ENCODE measurements at places on chromosomes 6 and 20.

DNA sequence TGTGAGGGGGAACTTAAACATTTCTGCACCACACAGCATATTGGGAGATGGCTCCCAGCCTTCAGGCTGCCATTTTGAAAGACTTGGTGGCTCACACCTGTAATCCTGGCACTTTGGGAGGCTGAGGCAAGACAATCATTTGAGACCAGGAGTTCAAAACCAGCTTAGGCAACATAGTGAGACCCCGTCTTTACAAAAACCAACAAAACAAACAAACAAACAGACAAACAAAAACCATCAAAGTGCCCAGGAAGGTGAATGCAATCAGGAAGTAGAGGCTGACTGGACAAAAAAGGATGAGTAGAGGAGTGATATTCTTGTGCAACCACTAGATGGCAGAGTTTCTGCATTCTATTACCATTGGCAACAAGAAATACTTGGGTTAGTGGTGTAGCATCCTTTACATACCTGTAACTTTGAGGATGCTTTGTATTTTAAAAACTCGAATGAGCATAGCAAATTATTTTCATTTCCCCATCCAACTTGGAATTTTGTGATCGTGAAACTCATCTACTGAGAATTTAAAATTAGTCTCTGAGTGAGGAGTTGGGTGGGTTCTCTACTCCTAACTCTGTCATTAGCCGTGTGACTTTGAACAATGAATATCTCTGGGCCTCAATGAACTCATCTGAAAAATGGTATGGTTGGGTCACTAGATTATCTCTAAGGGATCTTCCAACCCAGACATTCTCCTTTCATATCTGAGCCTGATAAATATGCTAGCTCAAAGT lies 84.4 kb downstream of the CRYBG1 start:
- DNase-seq: peak; percentile 15

GRCh38 chr6:47047479-47048407 lies 5.6 kb upstream of the ADGRF1 start:
- peak; percentile 6 for DNase-seq

DNA sequence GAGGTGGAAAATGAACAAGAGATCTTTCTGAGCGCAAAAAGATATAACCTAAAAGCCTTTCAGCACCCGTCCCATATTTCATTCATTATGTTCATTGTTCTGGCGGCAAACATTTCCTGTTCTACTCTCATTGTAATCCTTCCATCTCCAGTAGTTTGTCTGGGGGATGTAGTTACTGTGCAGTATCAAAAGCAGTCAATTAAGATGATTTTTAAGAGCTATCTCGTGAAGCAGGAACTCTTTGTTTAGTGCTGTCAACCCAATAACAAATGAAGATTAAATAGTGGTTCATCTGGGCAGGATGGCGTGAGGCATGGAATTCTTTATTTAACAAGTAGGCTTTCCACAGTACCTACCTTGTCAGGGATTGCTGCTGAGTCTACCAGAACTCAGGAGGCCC lies 876.7 kb downstream of the HACE1 start:
- no peak for DNase-seq

- DNase-seq: no peak
Measured at GRCh38 chr6:132202574-132202973, 198.7 kb downstream of the MOXD1 start.

DNA sequence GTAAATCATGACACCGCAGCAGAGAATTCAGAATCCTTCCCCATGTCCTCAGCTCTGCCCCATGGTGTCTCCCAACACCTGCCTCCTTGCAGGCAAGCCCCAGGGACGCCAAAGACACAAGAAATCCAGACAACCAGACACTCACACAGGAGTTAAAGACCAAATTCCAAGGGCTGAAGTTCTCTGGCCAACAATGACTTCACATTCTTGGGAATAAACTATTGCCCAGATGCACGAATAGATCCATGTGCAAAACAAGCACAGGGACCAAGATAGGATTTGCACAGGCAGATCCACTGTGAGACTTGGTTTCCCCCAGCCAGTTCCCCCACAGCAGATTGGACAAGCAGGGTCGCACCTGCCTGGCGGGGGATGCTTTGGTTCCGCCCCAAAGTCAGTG lies 246.7 kb downstream of the SOD2 start:
- DNase-seq: no peak

- DNase-seq: no peak
Measured at GRCh38 chr20:16350465-16350864, 222.8 kb downstream of the KIF16B start.

- no peak for DNase-seq
Measured at GRCh38 chr6:128455959-128456358, 64.4 kb downstream of the PTPRK start.

DNA sequence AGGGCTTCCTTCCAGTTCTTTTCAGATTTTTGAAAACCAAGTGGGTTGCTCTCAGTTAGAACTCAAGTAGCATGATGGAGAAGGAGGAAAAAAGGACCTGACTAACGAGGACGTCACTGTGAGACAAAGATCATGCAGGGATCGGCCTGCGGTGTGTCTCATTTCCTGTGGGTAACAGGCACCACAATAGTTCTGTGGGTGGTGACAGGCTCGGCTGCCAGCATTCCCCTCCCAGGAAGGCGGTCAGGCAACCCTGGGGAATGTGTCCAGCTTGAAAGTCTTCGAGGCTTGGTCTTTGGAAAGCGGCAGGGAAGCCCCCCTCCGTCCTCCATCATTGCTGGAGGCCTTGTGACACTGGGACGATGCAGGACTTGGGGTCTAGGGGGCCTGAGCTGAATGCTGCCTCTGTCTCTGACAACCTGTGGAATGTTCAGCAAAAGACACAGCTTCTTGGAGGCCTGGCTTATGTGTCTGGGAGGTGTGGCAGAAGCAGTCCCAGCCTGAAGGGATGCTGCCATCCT lies 121.0 kb downstream of the BCAS1 start:
- DNase-seq: peak; percentile 83

DNA sequence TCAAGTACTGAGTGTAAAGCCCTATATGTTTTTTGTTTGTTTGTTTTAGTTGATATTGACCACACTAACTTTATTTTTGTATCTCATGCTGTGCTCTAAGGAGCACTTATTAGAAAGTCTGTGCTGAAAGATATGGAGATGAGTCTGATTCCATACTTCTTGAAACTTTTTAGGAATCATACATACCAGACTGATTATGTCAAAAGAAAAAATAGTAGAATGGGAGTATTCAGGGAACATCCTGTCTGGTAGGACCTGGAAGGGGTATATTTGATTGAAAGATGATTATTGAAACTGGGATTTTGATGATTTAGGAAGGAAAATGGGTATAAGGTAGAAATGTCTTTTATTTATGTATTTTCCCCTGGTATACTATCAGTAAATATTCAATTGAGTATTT lies 111.4 kb downstream of the QKI start:
- DNase-seq: no peak

- DNase-seq: peak; percentile 36
Measured at GRCh38 chr6:53793318-53794136, 1.3 kb upstream of the LRRC1 start.

DNA sequence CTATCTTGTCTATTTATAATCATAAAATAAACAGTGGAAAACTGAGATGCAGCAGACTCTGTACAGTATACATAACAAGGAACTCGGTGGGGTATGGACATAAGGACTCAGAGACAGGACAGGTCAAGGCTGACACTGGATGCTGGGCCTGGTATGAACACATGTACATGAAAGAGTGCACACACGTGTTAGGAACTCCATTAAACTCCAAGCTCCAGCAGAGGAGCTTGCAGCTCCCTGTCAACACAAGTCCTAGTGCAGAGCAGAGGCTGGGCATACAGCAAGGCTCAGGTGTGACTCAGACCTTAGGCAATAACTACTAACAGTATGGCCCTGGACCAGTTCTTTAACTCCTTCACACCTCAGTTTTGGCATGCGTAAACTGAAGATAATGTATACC lies 17.1 kb downstream of the NAPB start:
- no peak for DNase-seq

GRCh38 chr20:64038565-64039292 lies 2.7 kb downstream of the C20orf204 start:
- peak; percentile 79 for DNase-seq

DNA sequence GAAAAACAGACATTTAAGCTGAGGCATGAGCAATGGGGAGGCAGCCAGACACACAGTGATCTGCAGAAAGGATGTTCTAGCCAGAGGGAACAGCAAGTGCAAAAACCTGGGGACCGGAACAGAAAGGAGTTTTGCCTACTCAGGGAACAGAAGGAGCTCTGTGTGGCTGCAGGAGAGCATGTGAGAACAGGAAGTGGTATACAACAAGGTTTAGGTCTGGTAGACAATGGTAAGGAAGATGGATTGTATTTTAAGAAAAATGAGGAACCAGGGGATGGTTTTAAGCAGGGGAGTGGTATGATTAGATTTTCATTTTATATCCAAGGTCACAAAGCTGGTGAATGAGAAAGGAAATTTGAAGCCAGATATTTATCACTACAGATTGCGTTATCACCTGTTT lies 157.5 kb downstream of the UNC5CL start:
- no peak for DNase-seq

- DNase-seq: peak; percentile 68
Measured at GRCh38 chr6:75210885-75211739, 5.3 kb upstream of the COL12A1 start.

DNA sequence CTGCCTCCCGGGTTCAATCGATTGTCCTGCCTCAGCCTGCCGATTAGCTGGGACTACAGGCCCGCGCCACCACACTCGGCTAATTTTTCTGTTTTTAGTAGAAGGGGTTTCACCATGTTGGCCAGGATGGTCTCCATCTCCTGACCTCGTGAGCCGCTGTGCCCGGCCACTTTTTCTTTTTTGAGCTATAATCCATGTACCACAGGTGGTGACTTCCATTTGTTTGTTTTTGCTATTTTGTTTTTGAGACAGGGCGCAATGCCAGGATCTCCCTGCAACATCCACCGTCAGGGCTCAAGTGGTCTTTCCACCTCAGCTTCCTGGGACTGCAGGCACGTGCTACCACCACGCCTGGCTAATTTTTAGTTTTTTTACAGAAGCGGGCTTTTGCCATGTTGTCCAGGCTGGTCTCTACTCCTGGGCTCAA lies 8.5 kb downstream of the HSPA1B start:
- DNase-seq: no peak

DNA sequence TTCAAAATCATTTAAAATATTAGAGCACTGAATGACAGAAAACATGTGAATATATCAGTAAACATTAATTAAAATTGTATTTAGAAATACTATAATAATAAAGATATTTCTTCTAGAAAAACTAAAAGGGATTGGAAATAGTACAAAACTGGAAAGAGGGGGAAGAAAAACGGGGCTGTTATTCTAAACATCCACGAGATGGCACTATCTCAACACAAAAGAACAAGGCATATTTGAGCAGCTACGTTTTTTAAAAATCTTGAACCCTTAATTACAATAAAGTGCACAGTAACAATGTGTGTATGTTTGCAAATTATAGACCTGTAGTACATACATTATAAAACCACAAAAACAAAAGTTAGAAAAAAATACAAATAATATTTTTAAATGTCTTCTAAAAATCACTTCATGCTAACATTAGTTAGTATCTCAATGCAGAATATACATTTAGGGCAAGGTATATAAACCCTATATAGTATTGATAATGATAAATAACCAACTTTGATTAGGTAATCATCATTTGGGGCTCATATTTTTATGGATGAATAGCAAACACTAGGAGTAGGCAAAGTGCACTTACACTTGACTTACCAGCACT lies 42.5 kb upstream of the PNISR start:
- DNase-seq: no peak

GRCh38 chr6:9745966-9746365 lies 668.9 kb downstream of the TFAP2A start:
- no peak for DNase-seq

GRCh38 chr6:117653949-117654348 lies 21.3 kb upstream of the NUS1 start:
- no peak for DNase-seq

DNA sequence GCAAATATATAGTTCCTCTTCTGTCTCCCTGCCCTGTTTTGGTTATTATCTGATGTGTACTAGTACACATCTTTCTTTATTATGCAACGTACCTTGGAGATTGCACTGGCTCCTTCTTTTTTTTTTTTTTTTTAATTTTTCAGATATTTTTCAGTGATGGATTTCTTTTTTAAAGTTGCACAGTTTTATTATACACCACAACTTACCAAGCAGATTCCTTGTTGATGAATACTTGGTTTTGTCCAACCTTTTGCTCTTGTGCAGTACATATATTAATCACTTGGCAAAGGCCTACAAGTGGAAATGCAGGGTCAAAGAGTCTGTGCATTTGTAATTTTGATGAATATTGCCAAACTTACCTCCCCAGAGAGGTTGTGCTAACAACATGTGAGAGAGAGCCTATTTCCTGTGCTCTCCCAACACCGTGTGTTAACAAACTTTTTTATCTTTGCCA lies 50.1 kb upstream of the RNF24 start:
- no peak for DNase-seq

DNA sequence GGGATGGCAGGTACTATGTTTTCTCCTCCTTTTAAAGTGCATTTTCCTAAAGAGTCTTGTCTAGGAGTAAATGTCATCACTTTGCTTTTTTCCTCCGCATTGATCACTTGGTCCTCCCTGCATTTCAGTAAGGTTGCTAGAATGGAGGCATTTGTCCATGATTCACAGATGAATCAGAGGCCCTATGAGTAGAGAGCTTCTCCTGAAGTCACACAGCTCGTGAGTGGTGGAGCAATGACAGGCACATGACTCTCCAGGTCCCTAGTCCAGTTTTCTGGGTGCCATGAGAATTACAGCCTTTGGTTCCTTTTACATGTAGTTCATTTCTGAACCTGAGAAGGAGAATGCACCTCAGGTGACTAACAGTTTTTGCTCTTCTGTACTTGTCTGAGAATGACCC lies 50.5 kb downstream of the HLA-A start:
- no peak for DNase-seq

- no peak for DNase-seq
Measured at GRCh38 chr6:83265384-83265783, 72.2 kb downstream of the RWDD2A start.

DNA sequence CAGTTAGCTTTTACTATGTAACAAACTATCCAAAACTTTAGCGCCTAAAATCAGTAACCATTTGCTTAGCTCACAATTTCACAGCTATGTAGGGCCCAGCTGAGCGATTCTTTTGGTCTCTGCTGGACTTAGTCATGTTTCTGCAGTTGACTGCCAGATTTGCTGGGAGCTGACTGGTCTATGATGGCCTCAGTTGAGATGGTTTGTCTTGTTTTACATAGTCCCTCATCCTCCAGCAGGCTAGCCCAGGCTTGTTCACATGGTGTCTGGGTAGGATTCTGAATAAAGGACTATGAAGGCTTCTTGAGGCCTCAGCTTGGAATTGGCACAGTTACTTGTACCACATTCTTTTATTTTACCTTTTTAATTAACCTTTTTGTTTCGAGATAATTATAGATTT lies 247.8 kb upstream of the CHD6 start:
- no peak for DNase-seq

DNA sequence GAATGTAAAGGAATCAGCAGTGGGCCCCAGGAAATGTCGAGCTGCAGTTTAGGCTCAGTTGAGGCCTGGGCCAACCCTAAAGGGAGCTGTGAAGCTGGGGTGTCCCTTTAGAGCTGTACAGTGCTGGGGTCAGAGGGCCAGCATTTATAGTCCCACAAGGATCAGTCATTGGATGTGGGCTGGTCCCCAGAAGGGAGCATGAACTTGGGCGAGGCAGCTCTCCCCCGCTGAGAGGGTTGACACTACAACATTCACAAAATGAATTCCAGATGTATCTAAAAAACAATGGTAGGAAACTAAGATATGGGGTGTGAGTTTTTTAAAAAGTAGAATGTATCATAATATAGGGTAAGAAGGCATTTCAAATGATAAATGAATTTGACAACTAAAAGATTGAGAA lies 29.7 kb upstream of the TMX4 start:
- DNase-seq: no peak

GRCh38 chr6:315921-316752 lies 23.9 kb downstream of the DUSP22 start:
- no peak for DNase-seq

GRCh38 chr6:169639653-169640278 lies 62.1 kb downstream of the WDR27 start:
- DNase-seq: no peak

Data from CD4-positive, alpha-beta T cell treated with Interleukin-1 beta for 1 hour (primary cell).